ENCODE measurements at places on chromosomes 7 and 10. TPM values are rescaled to one million over a fixed set of nuclear protein-coding genes. Genes with fewer than 3 reads are reported as not detected.

DNA sequence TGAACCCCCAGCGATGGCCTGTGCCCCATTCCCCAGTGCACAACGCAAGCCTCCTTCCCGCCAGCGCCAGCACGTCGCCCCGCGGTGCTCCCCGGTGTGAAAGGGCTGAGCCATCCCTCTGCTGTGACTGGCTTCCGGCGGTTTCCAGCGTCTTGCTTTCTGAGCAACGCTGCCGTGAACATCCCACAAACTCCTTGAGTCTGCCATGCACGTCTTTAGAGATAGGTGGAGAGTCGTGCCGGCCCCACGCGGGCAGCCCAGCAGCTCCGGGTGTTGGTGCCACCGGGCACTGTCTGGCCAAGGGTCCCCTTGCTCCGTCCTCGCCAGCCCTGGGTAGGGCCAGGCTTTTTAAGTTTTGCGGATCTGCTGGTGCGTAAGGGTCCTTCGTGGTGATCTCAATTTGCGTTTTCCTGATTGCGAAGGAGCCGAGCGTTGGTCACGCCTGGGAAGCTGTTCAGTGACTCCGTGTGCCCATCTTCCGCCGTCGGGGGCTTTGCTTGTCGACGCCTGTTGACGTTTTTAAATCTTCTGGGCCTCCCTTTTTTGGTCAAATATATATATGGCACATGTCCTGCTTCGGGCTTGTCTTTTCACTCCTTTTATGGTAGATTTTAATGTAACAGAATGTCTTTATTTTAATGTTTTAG is 70.6 kb downstream of the FOXL3 start:
- no peak for DNase-seq

Gene MMRN2
- not detected for total RNA-seq

Gene VAX1
- not detected for total RNA-seq

Gene SCD
- 5.1 TPM for total RNA-seq

GRCh38 chr7:155289949-155290501 is 7.7 kb upstream of the INSIG1 start:
- no peak for DNase-seq

DNA sequence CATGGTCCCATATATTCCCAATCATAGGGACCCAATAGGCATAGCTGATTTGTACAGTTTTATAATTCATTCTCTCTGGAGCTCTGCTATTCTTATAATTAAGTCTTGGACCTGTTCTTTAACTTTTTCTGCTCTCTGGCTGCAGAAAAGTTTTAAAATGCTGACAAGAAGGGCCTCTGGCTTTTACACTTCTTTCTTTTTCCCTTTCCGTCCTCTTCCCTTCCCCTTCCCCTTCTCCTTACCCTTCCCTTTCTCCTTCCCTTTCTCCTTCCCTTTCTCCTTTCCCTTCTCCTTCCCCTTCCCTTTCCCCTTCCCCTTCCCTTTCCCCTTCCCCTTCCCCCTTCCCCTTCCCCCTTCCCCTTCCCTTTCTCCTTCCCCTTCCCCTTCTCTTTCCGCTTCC is 101.3 kb upstream of the TPK1 start:
- no peak for DNase-seq

Gene VGF
- total RNA-seq: 0.17 TPM

Gene MET
- 1.9 TPM for total RNA-seq

GRCh38 chr10:94710578-94710977 is 27.0 kb downstream of the CYP2C18 start:
- DNase-seq: no peak

GRCh38 chr10:1360558-1361164 is 304.5 kb downstream of the WDR37 start:
- no peak for DNase-seq

DNA sequence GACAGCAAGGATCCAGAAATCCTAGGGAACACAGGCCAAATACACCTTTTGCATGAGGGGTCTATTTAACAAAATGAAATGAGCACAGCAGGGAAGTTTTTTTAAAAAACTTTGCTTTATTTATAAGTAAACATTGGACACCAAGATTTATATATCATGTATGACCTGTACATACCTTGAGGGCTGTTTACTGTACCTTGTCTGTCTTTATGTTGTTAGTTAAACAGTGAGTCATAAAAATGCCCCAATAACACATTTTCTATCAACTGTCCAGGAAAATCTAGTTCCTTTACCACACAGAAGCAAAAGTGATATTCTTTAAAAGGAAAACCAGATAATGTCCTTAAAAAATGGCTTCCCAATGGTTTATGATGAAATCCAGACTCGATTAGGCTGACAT is 45.1 kb upstream of the AGR3 start:
- DNase-seq: no peak

Gene CBX3
- total RNA-seq: 126 TPM

DNA sequence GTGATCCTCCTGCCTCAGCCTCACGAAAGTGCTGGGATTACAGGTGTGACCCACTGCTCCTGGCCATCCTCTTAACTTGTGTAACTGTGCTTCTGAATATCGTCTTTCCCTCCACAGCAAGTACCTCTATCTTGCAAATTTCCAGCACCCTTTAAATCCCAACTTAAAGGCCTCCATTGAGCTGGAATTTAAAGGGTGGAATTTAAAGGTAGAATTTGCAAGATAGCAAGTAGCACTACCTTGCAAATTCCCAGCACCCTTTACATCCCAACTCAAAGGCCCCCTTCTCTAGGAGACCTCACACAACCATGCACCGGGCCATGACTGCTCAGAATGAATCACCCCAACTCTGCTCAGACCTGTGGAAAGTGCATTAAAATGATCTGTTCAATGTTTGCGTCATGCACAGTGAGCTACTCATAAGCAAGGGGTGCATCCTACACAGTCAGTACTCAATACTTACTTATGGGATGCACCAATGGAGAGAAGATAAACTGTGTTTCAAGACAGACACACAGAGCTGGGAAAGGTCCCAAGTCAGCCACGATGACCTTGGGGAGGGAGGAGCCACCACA is 17.8 kb upstream of the SDK1 start:
- DNase-seq: no peak

DNA sequence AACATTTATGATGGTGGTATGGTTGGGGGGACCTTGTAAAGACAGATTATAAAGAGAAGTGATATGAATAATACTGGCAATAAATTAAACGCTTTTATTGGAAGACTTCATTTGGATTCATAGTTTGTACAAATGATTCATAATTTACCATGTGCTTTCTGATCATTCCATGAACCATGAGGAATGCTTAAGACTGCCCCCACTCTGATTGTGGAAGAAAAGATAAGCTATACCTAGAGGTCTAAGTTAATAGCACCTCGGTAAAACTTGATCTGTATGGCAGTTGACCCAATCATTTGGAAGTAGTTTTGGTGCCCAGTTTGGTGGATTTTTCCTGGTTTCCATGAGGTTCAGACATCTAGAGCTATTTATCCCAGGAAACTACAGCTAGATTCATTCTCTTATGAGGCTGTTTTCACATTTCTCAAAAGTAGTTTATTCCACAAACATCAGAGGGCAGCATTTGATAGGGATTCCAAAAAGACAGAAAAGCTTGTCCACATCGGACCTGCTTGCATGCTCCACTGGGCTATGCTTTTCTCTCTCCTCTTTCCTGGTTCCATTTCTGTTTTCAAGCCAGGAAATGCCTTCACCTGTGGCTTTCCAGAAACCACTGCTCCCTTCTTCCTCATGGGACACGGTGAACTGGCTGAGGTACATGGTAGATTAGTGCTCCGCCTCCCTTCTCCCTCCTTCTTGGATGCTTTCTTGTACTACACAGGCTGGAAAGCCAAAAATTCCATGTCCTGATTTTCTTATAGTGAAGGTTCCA is 29.2 kb downstream of the TFAM start:
- DNase-seq: no peak

DNA sequence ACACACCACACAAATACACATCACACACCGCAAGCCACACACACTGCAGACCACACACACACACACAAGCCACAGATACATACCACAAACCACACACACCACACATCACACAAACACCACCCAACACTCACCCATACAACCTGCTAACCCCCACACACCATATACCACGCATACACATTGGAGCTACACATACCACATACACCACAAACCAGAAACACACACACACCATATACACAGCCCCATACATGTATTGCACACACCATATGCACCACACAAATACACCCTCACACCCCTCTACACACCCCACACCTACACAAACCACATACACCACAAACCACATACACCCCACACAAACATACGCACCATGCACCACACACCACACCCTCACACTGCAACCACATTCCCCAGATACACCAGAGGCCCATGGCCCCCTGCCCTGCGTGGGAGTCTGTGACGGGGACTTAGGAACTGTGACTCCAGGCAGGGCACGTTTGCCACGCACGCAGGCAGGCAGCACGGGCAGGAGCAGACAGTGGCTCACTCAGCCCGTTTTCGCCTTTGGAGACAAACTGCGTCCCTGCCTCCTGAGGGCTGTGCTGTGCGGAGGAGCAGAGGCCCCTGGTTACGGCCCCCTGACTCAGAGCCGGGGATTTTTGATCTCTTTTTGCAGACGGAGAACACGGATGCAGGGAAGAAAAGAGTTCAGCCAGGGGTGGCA is 52.6 kb downstream of the TMEM209 start:
- peak; percentile 19 for DNase-seq

- DNase-seq: peak; percentile 87
Measured at GRCh38 chr10:79347894-79348639, 798 bp downstream of the PPIF start.

Gene SPACDR
- total RNA-seq: 3.7 TPM

Gene ASZ1
- total RNA-seq: not detected

Gene ATP6V0A4
- not detected for total RNA-seq

Gene RBP3
- not detected for total RNA-seq

- DNase-seq: no peak
Measured at GRCh38 chr10:110764378-110764777, 107.3 kb upstream of the PDCD4 start.

GRCh38 chr10:132687893-132688579 is 97.9 kb downstream of the NKX6-2 start:
- no peak for DNase-seq

- no peak for DNase-seq
Measured at GRCh38 chr10:13938950-13939349, 352.2 kb downstream of the PRPF18 start.

Gene EN2
- total RNA-seq: not detected

DNA sequence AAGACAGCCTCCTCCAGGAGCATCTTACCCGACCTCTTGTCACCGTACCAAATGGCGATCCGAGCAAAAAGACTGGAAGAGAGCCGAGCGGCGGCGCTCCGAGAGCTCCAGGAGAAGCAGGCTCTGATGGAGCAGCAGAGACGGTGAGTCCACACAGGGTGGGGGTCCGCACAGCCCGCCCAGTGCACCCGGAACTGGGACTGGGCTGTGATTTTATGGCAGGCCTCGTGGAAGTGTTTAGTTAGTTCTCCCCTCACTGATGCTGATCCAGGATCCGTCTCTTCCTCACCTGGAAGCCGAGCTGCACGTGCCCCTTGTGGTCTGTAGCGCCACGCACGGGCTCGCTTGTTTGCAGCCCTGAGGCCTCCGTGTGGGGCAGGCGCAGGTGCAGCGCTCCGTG is 19.6 kb downstream of the LRRC27 start:
- no peak for DNase-seq

GRCh38 chr7:2222516-2222915 is 10.2 kb downstream of the MAD1L1 start:
- no peak for DNase-seq

- DNase-seq: no peak
Measured at GRCh38 chr7:95421000-95421846, 13.6 kb downstream of the PON2 start.

DNA sequence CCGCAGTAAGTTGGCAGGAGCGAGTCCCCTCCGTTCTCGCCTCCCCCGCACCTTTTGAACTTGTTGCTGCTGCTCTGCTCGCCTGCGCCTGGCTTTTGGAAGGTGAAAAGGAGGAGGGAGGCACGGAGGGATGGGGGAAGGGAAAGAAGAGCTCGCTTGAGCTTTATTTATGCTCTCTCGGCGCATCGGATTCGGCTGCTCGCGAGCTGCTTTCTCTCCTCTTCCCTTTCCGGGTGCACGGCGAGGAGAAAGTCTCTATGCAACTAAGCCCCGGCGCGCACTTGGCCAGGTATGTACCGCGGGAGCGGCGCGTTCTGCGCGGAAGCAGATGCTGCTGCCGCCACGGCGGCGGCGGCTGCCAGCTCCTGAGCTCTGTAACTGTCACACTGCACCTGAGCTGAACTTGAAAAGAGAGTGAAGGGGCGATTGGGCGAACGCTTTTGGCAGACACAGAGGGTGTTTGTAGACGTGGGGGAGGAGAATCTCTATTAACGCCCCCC is 551 bp downstream of the KCND2 start:
- DNase-seq: no peak

DNA sequence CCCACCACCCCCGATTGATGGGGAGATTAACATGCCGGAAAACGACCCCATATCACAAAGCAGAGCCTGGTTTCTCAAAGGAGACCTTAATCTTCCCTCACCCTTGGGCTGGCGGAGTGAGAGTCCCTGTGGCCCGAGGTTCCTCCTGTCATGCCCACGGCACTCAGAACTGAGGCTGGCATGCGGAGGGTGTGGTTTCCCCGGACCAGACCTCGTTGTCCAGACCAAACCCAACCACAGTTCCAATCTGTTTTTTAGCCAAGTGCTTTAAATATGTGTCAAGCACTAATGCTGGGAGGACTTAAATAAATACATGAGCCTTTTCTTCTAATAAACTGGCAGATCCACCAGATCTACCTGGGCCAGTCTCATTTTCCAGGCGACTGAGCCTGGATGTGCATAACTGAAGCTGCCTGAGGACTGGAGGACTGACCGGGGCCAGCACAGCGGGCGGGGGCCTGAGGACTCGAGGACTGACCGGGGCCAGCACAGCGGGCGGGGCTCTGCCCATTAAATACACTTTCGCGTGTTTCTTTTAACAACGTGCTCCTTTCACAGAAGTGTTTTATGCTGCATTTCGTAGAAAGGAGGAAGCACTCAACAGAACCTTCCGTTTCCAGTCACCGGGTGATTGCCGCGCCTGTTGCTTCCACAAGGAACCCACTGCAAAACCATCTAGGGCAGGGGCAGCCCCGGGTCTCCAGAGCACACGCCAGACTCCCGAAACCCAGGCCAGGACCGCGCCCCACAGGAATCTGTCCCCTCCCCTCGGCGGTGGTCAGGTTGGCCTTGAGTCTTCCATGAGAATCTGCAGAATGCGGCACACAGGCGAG is 334.6 kb downstream of the PTPRN2 start:
- no peak for DNase-seq

DNA sequence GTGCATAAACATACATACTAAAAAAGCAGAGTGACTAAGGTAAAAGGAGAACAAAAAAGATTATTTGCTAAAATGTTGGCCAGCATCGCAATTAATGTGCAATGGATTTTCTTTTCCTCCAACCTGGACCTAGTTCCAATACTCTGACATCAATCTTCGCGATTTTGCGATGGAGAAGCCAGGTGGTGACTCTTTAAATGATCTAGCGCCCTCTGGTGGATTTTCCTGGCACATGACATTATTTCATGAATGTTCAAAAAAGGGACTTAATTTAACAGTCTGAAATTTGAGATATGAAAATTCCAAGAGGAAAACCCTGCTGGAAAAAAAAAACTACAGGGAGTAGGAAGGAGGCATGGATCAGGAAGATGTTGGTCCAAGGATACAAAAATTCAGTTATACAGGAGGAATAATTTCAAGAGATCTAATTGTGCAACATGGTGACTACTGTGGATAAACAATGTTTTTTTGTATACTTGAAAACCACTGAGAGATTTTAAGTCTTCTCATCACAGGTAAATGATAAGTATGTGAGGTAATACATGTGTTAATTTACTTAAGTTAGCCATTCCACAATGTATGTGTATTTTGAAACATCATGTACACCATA is 4.3 kb upstream of the KCNMA1 start:
- peak; percentile 77 for DNase-seq

All from B cell (primary cell).